A172 (cell line): ENCODE measurements at places on chromosomes 4 and X. TPM values are rescaled to one million over a fixed set of nuclear protein-coding genes. Genes with fewer than 3 reads are reported as not detected.

The TLR8 gene
- total RNA-seq: not detected in 2 replicates

The SHROOM4 gene
- not detected in 2 replicates for total RNA-seq

The TMEM271 gene
- not detected in 2 replicates for total RNA-seq

The EPGN gene
- not detected in 2 replicates for total RNA-seq

The AKAP4 gene
- total RNA-seq: not detected in 2 replicates

The PARM1 gene
- total RNA-seq: not detected in 2 replicates

The SPATA4 gene
- total RNA-seq: 0.19 TPM in 1 of 2 replicates, not detected in the other
